ENCODE measurements at places on chromosomes 13 and 19. TPM values are rescaled to one million over a fixed set of nuclear protein-coding genes. Genes with fewer than 3 reads are reported as not detected.

- no peak for DNase-seq
These were observed 66.8 kb downstream of the FNDC3A start for GRCh38 chr13:49042476-49042875.

GRCh38 chr19:32349724-32350470 is 4.5 kb downstream of the ZNF507 start:
- no peak for DNase-seq

- DNase-seq = no peak
These were observed 204.7 kb downstream of the SHISA2 start for GRCh38 chr13:25847145-25847544.

GRCh38 chr13:66748712-66749111 is 481.4 kb downstream of the PCDH9 start:
- no peak for DNase-seq

DNA sequence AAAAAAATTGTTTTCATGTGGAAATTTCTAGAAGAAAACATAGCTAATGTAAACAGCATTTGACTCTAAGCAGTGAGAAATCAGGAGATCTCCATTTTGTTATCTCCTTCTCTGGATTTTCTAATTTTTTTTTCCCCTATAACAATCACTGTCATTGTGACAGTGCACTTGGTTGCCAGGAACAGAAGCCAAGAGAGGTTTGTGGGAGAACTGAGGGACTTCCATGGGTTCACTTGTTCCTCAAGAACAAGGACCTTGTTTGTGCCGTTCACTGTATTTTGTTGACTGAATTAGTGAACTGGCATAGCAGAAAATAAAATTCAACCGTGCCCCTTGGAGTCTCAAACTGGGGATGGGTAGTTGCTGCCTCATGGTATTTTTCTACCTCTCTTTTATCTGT is 17.1 kb downstream of the SHISA7 start:
- no peak for DNase-seq

DNA sequence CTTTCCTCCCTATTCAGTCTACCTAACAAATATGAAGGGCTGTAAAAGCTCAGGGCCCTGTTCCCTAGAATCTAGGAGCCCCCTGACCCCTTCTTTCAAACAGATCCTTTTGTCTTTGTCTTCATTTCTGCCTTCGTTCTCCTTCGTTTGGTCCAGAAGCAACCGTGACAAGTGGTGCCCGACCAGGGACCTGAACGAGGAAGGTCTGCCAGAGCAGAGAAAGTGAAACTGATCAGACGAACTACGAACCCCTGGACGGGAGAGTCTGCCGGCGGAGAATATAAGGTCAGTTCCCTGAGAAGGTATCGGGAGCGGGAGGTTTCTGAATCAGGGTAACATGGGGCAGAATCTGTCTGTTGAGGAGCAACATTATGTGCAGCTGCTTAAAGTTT is 751 bp downstream of the ERVK3-1 start:
- DNase-seq = no peak

GRCh38 chr19:40601134-40601974 is at the start of gene LTBP4:
Gene LTBP4 (plus strand): TSS chr19:40601369. CDS start chr19:40601388, 19 bp downstream.
- no peak for DNase-seq

GRCh38 chr19:5107432-5108122 is 138.7 kb downstream of the KDM4B start:
- DNase-seq = no peak

GRCh38 chr19:10915130-10916091 is 13.0 kb downstream of the YIPF2 start:
- DNase-seq = peak; percentile 72

DNA sequence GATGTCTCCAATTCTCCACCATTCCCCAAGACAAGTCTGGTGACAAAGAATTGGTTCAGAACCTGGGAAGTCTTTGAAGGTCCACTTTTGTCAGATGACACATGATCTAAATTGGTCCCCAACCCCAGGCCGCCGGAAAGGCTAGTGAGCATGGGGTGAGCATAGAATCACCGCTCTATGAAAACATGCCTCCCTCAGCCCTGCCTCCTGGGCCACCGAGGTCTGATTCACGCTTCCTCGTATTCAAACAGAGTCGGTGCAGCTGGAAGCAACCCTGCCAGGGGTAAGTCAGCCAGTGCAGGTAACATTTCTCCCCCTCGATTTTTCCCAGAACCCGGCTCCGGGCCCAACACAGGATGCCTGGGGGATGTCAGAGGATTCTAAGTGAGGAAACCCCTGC is 33.9 kb upstream of the KLF2 start:
- no peak for DNase-seq

DNA sequence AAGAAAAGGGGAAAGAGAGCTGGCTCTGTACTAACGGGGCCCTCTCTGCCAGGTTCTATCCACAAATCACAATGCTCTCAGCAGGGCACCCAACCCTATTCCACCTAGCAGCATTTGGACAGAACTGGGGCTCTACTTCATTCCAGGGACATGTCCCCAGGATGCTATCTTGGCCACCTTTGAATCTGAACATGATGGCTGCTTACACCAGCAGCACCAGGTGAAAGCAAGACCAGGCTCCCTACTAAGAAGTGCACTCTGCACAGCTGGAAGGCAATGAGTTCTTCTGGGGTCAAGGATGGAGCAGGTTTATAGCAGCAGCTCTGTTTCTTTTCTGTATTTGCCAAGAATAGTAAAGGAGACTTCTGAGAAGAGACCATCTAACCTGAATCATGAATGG is 222.4 kb downstream of the DACH1 start:
- DNase-seq = no peak

- no peak for DNase-seq
These were observed 932.3 kb downstream of the EFNB2 start for GRCh38 chr13:105602956-105603670.

- no peak for DNase-seq
These were observed 1712.7 kb downstream of the SLITRK5 start for GRCh38 chr13:89383891-89384290.

GRCh38 chr13:88764103-88764502 is 1092.9 kb downstream of the SLITRK5 start:
- DNase-seq = no peak

DNA sequence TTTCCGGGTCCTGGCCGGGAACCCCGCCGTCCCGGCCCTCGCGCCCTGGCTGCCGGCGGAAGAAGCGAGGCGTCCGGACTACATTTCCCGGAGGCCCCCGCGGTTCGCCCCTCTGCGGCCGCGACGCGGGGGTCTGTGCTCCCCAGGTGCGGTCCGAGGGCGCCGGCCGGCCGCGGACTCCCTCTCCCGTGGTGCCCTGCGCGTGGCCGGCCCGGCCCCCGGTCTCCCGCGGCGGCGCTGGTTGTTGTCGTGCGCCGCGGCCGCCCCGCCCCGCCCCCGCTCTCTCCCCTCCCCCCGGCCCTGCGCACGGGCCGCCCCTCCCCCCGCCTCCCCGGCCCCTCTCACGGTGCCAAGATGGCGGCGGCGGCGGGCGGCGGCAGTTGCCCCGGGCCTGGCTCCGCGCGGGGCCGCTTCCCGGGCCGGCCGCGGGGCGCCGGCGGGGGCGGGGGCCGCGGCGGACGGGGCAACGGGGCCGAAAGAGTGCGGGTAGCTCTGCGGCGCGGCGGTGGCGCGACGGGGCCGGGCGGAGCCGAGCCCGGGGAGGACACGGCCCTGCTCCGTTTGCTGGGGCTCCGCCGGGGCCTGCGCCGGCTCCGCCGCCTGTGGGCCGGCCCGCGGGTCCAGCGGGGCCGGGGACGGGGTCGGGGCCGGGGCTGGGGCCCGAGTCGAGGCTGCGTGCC is at the start of gene KMT2B:
KMT2B (plus strand) TSS at position 339 of the 680 bp plus-strand sequence; CDS start at position 355, 16 bp downstream.
- DNase-seq = peak; percentile 92

DNA sequence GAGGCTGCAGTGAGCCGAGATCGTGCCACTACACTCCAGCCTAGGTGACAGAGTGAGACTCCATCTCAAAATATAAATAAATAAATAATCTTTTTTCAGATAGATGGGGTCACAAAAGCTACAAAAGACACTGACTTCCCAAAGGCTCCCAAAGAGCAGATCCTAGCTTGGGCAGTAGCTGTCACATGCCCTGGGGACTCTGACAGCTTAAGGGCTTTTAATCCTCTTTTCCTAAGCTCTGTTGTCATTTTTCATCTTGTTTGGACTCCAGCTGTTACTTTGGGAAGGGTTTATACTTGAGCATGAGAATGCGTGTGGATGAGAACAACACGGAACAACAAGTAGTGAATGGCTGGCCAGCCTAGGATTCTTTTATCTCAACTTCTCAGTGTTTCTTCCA is 231.7 kb downstream of the MZT1 start:
- no peak for DNase-seq

The CEACAM4 gene
- total RNA-seq = 2.7 TPM

The MAMSTR gene
- 10.8 TPM for total RNA-seq

The PTGER1 gene
- not detected for total RNA-seq

The IFT88 gene
- 3.7 TPM for total RNA-seq

The ITPKC gene
- 34.5 TPM for total RNA-seq

The ADAMTSL5 gene
- 0.41 TPM for total RNA-seq

The ZIM2 gene
- 3.2 TPM for total RNA-seq

Data from gastrocnemius medialis (tissue), 4 donors.